Neural crest cell (in vitro differentiated cells): ENCODE measurements at places on chromosomes 2 and 18.
A peak's percentile ranks its signal among the peaks of the same experiment; 100 is the strongest.

- no peak for DNase-seq
Measured at GRCh38 chr2:9280224-9280623, 73.6 kb downstream of the ASAP2 start.

DNA sequence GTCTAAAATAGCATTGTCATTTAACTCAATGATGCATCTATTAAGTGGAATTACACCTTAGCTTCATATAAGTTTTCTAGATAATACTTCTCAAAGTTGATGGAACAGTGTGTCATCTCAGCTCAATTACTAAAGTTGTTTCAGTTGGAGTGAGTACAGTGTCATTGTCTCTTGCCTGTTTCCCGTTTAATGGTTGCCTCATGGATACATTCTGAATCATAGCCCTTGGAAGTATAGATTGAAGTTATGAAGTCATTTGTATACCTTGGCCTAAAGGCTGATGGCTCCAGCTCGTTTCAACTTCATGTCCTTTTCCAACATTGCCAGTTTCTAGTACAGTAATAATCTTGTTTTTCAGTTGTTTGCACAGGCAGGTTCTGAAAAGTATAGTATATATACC is 130.5 kb upstream of the NOSTRIN start:
- no peak for DNase-seq

DNA sequence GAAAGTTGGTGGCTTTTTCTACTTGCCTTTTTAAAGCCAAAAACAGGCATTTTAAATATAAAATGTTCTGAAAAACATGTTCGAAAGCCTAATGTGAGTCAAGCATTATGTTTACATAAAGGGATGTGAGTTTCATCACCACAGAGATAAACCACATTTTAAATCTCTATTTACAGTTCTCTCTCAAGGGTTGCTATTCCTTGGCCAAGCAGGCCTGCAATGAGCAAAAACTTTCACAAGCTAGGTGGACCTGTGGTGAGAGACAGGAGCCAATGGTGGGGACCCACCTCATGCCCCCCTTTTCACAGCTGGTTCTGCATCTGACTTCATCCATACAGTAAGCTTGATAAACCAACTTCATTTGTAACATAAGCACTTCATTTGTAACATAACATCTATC is 65.1 kb downstream of the CUL3 start:
- DNase-seq: no peak

DNA sequence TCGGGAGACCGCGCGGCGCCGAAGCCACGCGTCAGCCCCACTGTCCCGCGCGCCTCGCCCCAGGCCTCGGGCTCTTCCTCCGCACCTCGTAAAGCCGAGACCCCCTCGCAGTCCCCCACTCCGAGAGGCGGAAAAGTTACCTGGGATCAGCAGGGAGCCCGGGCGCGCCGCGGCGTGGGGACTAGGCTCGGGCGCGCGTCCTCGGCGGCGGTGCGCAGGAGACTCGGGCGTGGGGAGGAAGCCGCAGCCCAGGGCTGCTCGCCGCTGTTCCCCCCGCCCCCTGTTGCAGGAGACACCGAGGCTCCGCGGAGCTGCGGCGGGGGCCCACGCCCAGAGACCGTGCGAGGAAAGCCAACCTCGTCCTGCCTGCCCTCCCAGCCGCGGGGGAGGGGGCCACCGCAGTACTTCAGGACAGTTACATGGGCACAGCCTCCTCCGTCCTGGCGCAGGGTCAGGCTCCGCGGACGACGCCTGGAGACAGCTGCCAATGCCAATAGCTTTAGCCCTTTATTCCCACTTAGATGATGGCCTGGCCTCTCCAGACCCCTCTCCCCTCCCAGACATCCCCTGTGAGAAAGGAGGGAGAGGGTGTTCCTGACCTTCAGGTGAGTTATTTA is at the start of gene EPB41L3:
Gene EPB41L3, minus strand, starts transcription at position 225 of the 617 bp plus-strand sequence. CDS start 54,814 bp downstream, outside the sequence.
- peak; percentile 13 for DNase-seq

DNA sequence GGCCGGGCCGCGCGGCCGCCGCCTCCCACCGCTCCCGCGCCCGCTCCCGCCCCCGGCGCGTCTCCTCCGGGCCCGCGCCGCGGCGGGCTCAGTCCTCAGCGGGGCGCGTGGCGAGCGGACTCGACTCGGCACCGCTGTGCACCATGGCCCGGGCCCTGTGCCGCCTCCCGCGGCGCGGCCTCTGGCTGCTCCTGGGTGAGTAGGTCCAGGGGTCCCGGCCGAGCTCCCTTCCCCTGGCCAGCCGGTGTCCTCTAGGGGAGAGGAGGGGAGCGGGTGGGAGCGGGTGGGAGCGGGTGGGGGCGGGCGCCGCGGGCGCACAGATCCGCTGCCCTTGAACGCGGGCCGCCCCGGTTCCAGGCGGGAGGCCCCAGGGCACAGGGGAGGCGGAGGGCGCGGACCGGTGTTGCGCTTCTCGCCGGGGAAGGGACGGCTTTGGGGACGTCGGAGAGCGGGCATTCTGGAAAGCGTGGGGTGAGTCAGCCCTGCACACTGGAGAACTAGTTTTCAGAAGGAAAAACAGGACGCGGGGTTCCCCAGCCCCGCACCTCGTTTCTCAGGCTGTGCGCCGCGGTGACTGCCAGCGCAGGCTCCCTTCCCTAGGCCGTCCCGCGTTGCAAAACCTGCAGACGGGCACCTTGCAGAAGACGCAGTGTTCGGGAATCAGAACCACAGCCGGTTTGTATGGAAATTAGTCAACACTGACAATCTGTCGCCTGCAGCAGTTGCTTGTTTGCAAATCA is at the start of gene RAMP1:
Gene RAMP1, plus strand, starts transcription at position 91 of the 740 bp plus-strand sequence. Its CDS starts 53 bp downstream, at position 144.
- no peak for DNase-seq

- DNase-seq: peak; percentile 52
Measured at GRCh38 chr2:238864207-238865014, 16.5 kb downstream of the TWIST2 start.

GRCh38 chr2:212448698-212449097 is 89.9 kb downstream of the ERBB4 start:
- no peak for DNase-seq

DNA sequence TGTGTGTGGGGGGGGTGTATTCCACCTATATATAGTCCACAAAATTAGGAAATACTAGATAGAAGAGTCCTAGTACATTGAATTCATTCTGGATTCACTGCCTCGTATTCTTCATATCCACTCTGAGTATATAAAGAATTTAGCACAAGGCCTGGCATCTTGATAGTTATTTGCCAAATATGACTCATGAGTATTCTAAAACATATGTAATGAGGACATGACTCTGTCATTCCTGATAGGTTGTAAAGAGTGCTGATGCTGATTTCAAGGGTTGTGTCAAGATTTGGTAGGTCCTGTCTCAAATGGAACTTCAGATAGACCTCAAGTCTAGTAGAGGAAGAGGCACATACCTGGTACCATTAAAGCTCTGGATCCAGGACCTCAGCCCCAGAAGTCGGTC is 173.4 kb upstream of the BOD1L2 start:
- DNase-seq: no peak

- DNase-seq: no peak
Measured at GRCh38 chr2:187644486-187644885, 90.3 kb upstream of the TFPI start.
